ENCODE measurements at places on chromosomes 7 and 10.

GRCh38 chr10:123354521-123354920 is 200.3 kb downstream of the BUB3 start:
- no peak for DNase-seq

- no peak for DNase-seq
Measured at GRCh38 chr7:70738151-70738885, 393.6 kb upstream of the GALNT17 start.

DNA sequence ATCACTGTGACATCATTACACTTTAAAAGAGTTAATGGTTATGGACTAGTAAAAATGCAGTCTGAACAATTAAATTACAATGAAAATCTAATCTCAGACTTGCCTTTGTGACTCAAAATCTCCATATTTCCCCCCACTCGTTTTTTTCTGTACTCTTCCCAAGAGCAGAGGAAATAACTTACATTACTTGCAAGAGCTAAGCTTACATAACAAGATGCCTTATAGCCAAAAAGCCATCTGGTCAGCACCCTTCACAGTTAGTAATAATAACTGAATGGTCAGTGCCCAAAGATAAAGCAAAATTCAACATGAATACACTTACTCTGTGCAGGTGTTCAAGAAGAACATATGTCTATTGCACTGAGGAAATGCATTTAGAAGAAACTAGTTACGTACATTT is 1381.5 kb upstream of the CELF2 start:
- DNase-seq, result no peak

DNA sequence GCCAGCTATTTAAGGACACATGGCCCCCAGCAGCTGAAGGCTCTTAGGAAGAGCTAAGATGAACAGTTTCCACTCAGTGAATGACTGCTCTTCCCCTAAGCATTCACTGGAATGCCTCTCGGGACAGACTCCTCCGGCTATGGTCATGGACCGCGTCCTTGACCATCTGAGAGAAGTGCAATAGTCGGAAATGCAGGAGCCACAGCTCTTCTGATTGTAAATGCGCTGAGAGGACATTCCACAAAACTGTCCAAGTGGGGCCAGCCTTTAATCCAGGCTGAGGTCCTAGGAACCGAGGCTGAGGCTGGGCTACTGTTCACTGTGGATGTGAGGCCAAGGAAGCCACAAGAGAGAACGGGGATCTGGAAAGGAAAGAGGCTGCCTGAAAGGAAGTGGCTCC is 162.0 kb upstream of the TMEM72 start:
- no peak for DNase-seq

DNA sequence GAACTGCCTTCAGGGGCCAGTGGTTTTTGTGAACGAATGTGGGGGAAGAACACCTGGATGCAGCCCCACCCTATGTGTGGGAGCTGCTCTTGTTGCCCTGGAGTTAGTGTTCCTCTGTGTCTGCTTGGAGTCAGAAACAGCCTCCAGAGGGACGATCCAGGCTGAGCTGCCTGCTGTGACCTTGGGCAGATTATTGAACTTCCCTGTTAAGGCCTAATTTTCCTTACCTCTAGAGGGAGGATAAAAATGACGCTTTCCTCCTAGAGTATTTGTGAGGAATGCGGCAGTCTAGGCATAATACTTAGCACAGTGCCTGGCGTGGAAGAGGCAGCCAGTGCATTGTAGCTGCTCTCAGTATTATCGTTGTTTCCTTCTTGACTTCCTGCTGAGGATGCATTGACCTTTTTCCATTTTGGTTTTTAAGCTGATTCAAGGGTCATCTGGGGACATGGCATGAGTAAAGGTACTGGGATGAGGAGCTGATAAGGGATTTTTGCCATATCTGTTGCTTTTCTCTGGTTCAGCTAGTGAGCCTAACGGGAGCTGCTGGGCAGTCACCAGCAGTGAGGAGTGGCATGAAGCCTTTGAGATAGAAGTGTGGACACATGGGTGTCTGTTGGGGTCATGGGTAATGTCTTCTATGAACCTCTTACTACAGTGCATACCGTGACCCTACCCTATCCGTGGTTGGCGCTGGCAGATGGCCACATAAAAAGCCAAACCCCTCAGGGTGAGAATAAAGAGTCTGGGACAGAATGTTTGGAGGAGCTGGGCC is 6.4 kb downstream of the ZFYVE27 start:
- no peak for DNase-seq

DNA sequence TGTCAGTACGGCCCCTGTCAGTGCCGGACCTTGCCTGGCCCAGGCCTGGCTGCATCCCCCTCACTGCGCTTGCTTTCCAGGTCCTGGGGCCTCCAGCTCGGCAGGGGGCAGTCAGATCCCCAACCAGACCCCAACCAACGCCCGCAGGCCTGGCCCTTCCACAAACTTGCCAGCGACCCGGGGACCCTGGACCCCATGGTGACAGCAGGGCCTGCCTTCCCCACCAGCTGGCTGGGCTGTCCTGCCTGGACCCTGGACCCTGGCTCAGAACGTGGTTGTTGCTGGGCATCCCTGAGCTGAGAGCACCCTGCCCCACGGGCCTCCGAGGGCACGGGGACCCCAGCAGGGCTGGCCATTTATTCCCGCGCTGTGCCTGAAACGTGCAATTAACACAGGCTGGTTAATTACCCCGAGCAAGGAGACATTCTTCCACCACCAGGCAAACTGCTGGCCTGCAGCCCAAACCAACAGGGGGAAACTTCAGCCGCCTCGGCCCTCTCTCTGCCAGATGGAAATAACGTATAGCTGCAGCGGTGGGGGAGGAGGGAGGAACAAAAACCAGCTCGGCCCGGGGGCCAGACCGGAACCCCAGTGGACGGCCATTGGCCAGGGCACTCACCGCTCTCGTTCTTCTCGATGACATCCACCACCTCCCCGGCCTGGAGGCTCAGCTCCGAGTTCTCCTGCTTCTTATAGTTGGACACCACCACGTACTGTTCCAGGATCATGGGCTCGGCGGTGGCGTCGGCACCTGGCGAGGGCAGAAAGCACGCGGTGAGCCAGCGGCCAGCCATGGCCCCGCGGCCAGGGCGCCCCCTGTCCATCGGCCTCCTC is 167.1 kb downstream of the NEURL1 start:
- no peak for DNase-seq

- no peak for DNase-seq
Measured at GRCh38 chr7:157318015-157318706, 18.6 kb upstream of the DNAJB6 start.

GRCh38 chr10:103636492-103636891 is 143.0 kb downstream of the NEURL1 start:
- DNase-seq, result no peak

- no peak for DNase-seq
Measured at GRCh38 chr7:46352004-46352954, 431.2 kb upstream of the IGFBP3 start.

- DNase-seq, result no peak
Measured at GRCh38 chr7:133676805-133677370, 424.0 kb downstream of the EXOC4 start.

GRCh38 chr7:10588084-10588483 is 385.6 kb upstream of the PHF14 start:
- no peak for DNase-seq

DNA sequence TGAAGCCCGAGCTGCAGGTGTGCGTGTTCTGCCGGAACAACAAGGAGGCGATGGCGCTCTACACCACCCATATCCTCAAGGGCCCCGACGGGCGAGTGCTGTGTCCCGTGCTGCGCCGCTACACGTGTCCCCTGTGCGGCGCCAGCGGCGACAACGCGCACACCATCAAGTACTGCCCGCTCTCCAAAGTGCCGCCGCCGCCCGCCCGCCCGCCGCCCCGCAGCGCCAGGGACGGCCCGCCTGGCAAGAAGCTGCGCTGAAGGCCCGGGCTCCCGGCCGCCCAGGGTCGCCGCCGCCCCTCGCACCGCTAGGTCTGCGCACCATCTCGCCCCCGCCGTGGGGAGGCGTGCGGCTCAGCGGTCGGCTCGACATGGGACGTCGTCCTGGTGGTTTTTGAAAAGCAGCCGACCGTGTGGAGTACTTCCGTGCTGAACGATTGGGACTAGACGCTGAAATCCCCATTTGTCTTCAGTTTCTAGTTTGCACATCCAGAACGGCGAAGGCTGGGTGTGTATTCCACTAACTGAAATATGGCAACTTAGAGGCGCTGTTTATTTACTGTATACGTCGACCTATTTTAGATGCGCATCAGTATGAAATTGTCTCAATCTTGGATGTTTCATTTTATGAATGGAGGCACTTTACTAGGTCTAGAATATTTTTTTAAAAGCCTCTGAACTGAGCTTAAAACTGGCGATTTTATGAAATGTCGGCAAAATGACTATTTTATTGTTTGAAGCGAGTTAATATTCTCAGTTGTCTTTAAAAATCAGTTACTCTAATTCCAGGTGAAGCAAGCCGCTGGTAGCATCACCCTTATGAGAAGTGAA is 1.1 kb downstream of the NANOS1 start:
- no peak for DNase-seq

GRCh38 chr7:158270106-158270775 is 317.4 kb downstream of the PTPRN2 start:
- DNase-seq, result no peak

DNA sequence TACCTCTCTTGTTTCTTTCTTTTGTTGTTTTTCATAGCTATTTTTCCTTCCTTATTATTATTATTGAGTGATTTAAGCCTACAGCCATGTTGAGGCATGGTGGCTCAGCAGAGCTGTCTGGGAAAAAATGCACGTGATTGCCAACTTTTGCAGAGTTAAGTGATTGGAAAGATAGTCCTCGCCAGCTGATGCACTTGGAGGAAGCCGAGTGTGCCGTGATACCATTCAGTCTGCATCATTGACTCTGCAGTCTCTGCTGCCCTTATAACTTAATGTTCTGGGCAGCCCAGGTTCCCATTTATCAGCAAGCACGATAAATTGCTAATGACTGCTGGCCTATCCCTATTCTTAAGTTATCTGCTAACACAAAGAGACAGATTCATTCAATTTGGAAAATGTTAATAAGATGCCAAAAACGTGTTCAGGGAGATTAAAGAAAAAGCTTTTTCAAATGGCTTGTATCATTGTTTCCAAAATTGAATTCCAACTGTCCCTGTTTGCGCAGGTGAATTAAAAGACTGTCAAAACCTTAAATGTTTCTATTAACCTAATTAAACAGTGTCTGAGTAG is 232.9 kb upstream of the NPY start:
- no peak for DNase-seq

- DNase-seq, result no peak
Measured at GRCh38 chr7:133398506-133398905, 145.6 kb downstream of the EXOC4 start.

DNA sequence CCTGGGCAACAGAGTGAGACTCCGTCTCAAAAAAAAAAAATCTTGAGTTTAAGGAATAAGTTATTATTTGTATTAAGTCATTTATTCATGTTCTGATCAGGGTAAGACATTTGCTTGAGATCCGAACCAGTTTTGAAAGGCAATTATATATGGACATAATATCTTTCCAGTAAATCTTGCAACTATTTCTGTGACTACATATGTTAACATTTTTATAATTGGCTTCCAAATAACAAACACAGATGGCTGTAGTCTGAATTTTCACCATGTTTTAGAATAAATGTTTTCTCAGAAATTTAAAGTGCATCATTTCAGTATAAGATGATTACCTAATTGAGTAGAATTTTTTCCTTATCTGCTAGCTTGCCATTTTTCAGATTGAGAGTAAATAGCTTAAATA is 21.2 kb downstream of the AKAP9 start:
- DNase-seq, result no peak

GRCh38 chr10:55369670-55370420 is 568.8 kb upstream of the PCDH15 start:
- no peak for DNase-seq

DNA sequence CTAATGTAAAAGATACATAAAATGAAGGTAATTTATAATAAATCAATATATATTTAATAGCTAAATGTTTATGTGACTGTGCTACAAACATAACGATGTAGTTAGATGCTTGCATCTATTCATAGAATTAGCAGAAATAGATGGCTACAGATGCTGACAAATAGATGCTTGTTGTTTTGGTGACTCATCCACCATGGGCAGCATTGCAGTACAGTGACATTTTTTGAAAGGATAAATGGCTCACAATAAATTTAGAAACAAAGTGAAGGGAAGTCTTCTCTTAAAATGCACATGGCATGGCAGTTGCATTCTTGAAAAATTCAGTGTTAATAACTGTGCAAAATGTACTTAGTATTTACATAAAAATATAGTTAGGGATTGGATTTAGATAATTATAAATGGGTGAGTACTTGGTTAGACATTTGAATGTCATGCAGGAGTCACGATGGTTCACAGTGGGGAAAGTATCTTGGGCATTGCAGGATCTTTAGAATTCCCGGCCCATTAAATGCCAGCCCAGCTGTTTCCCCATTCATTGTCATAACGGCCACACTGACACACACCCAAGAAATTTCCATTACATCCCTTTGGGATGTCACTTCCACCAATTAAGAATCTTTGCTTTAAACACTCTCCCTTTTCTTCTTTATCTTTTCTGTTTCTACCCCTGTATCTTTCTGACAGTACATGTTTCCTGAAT is 564.1 kb downstream of the ATRNL1 start:
- DNase-seq, result no peak

GRCh38 chr7:41207141-41207540 is 495.7 kb downstream of the INHBA start:
- DNase-seq, result no peak

GRCh38 chr7:139651308-139651707 is 126.5 kb downstream of the HIPK2 start:
- no peak for DNase-seq

GRCh38 chr10:71658467-71658745 is 61.2 kb downstream of the C10orf105 start:
- no peak for DNase-seq

- DNase-seq, result no peak
Measured at GRCh38 chr7:32058002-32058401, 12.2 kb downstream of the PDE1C start.

DNA sequence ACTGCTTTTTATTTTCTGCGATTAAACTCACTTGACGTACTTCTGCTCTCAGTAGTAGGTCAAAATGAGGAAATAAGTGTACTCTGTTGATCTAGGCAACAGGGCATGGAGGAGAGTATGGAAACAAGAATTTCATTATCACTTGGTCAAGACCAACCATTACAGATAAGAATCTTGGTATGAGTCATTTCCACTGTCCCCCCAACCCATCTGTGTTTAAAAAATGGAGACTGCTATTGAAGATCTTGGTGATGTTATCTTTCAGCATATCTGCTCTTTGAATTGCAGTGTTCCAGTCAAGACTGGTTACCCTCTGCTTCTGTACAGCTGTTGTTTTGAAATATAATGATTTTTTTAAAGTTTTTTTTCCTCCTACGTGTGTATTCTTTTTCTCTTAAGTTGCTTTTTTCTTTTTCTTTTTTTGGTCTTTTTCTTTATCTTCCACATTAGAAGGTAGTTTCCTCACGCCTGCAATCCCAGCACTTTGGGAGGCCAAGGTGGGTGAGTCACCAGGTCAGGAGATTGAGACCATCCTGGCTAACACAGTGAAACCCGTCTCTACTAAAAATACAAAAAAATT is 11.7 kb downstream of the STAM start:
- DNase-seq, result no peak

DNA sequence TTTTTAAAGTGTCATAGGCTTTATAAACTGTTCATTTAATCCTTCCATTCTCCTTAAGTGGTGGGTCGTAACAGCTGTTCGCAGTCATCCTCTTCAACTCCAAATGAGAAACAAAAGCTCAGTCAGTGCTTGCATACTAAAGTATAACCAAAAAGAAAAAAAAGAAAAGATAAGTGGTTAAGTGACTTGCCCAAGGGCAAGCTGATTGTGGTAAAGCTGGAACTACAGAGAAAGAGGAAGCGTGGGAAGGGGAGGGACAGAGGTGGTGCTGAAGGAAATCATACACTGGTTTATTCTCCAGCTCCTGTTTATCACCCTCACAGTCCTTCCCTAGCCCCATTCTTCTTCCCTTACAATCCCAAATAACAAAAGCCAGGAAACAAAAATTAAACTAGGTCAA is 29.6 kb downstream of the IDE start:
- no peak for DNase-seq

GRCh38 chr10:71801361-71801760 is 28.0 kb upstream of the VSIR start:
- no peak for DNase-seq
